Muscle of back (tissue), 13 donors: ENCODE measurements at places on chromosomes 5 and 9.
A peak's percentile ranks its signal among the peaks of the same experiment; 100 is the strongest.

DNA sequence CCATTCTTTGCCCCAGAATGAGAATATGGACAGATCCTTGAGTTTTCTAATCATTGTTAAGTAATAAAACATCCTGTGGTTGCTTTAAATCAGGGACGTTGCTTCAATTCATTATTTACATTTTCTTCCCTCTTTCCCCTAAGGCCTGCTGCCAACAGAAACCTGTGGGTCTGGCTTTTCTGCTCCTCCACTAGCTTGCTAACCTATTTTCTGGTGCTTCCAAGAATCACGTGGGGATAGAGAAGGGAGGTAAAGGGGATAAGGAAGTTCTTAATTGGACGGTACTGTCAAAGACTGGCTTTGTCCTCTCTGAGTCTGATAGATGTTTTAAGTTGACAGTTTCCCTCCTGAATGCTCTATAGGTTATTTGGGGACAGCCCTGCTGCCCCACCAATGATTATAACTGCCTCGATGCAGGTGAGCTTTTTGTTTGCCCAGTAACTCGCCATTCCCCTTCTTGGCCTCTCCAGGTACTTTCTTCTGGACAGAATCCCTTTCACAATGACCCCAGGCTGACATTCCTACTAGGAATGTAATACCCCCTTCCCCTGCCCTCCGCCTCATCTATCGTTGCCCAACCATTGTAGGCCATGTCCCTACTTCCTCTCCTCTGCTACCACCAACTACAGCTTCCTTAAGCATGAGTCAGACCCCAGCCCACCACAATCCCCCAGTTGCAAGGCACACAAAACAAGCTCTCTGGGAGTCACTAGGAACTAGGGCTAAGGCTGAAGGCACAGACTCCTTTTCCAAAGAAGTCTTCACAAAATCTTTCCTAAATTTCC lies 19.9 kb upstream of the CPEB4 start:
- DNase-seq: no peak

DNA sequence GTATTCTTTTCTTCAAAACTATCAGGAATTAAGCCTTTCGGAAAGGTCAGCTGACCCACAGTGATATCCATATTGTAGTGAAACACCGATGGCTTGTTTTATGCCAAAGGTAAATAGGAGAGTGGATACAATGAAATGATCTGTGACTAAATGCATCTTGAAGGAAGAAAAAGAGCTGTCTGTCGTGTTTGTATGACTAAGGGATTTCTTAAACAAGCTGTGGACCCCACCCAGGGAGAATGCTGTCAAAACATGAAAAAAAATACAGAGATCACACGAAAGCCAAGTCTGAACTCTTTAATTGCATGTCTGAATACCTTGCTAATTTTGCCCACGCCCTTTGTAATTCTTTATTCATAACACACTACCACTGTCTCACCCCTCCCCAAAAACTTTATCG lies 286.4 kb upstream of the WWC1 start:
- no peak for DNase-seq

DNA sequence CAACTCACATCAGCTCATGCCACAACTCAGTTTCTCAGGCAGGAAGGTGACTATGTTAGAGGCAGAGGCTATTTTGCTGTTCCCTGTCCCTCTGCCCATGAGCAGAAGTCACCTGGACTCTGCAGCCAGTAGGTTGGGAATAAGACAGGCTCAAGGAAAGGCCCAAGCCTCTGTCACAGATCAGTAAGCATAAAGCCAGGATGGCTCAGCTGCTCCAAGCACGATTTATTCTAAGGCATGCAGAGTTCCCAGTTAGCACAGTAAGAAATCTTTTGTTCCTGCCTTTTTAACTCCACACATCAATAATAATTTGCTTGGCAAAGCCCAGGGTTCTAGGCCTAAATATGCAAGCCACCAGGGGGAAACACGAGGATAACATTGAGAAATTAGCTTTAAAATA lies 249.0 kb upstream of the ADRA1B start:
- DNase-seq: no peak

DNA sequence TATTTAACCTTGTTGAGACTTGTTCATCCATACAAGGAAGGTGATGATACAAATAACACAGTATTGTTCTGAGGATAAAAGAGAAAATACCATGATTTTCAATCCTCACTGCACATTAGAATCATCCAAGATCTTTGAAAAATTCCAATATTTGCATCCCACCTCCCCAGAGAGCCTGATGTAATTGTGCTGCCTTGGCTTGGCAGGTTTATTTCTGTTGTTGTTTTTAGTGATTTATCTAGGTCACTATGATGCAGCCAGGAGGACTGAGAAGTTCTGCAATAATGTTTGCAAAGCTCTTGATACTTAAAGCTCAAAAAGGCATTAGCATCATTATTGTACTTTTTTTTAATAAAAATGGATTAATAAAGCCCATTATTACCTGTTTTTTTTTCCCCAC lies 67.0 kb upstream of the NMUR2 start:
- DNase-seq: peak; percentile 78

DNA sequence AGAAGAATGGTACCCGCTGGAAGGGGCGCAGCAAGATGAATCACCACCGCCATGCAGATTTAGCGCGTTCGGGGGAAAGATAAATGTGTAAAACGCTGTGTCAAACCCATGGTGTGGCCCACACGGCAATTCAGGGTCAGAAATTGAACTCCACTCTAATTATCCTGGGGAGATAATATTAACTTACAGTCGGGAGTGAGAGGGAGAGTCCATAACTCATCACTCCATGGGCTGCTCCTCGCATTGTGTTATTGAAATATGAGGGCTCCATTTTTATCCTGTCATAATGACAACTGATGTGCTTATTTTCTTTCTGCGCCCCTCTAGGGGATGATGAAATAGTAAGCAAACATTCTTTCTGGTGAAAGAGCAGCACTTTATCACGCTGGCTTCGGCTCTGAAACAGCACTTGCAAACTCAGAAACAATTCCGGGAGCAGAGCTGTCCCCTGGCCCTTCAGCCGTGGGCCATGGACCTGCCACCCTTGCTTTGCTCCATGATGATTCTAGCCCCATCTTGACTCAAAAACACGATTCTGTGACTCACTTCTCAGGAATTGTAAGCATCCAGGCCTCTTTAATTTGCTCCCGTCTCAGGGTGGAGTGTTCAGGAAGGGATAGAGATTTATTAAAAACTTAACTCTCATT lies 431.6 kb downstream of the IRX1 start:
- DNase-seq: peak; percentile 41

DNA sequence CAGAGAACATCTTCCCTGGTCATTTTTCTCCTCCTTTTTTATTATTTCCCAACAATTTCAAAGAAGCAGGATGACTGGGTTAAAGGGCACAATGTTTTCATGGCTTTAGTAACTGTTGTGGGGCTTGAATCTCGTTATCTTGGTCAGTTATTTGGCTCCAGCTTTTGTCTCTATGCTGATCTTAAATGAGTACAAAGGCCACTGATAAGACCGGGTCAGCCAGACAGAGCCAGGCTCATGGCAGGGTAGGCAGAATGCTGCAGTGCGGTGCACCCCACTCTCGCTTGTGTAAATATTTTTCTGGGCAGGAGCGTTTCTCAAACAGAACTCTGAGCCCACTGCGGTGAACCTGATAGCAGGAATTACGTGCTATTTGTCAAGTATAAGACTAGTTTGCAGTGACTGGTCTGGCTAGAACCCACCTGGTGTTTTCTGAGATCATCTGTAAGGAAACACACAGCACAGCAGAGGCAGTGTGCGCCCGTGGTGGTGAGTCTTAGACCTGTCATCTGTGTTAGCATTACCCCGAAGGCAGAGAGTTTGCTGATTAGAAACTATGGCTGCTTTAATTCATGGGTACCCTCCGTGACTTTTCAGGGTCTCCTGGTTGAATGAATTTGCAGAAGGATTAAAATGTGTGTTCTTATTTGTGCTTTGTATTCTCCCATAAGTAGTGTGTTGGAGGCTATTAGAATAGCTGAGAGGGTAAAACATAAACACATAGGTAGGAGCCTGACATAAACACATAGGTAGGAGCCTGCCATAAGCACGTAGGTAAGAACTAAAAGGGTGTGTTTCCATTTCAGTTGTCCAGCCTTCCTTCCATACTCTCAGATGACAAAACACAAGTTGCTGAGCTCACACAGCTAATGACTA lies 158.6 kb upstream of the DMRT1 start:
- DNase-seq: peak; percentile 28

DNA sequence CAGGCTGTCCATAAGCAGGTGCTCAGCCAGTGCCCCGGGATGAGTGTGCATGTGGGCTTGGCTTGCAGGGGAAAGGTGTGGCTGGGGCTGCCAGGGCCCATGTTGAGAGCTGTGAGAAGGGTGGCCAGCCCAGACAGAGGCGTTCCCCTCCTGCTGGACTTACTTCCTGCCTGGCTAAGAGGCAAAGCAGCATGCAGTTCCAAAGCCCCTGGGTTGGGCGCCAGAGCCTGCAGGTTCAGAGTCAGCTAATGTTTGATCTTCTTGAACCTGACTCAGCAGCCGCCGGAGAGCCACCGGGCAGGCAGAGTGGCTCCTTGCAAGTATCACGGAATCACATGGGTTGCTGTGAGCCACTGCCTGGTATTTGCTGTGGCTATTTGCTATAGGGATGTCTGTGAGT lies 168.4 kb upstream of the MAP1B start:
- no peak for DNase-seq

DNA sequence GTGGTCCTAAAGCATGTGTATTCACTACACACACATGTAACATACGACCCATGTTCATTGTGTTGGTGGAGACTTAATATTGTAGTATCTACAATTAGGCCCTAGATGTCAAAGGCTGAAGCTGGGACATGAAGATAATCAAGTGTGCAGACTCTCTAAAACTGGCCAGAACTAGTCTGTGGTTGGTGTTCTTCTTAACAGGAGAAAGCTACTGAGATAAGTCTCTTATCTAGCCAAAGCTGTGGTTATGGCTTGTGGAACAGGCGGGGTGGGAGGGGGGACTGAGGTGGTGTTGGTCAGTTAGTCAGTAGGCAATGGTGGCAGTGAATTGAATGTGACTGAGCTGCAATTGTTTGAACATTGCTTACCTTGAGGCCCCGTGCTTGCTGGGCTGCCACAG lies 112.7 kb upstream of the SLC24A2 start:
- no peak for DNase-seq

DNA sequence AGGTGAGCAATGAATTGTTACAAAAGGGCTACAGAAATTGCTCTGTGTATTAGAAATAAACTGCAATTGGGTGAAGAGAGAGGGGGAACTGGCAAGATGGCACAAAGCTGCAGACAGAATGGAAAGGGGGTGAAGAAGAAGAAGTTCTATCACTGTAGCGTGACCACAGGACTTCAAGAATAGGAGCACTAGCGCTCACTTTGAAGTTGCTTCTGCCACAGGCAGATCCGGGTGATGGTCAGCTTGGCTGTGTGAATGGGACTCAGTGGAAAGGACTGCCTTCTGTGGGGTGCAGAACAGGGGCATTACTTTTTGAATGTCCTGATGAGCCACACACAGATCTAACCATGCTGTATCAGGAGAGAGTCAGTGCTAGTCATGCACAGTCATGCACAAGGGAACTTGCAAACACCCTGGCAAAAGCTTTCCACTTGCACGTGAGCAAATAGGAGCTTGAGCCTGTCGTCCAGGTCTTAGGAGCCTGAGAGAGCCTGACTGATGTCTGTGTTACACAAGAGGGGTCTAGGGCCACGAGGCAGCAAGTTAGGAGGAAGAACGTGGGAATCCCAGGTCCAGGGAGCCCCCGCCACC lies 16.3 kb downstream of the IL5 start:
- no peak for DNase-seq

- no peak for DNase-seq
Measured at GRCh38 chr9:134723037-134723436, 81.4 kb downstream of the COL5A1 start.

DNA sequence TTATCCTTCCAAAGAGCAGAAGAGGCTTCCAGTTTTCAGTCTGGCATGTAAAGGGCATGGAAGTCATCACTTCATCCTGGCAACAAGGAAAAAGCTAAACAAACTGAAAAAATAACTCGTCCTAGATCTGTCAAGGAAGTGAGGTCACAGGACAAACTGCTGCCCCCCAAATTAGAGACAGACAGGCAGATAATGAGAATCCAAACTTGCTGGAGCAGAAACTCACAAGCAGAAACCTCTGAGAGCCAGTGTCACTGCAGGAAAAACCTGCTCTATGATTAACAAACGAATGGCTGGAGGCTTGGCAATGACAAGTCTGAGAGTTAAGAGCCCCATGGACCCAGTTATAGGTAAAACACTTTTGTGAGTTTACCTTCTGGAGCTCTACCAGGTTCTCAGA lies 18.9 kb upstream of the MLANA start:
- no peak for DNase-seq

DNA sequence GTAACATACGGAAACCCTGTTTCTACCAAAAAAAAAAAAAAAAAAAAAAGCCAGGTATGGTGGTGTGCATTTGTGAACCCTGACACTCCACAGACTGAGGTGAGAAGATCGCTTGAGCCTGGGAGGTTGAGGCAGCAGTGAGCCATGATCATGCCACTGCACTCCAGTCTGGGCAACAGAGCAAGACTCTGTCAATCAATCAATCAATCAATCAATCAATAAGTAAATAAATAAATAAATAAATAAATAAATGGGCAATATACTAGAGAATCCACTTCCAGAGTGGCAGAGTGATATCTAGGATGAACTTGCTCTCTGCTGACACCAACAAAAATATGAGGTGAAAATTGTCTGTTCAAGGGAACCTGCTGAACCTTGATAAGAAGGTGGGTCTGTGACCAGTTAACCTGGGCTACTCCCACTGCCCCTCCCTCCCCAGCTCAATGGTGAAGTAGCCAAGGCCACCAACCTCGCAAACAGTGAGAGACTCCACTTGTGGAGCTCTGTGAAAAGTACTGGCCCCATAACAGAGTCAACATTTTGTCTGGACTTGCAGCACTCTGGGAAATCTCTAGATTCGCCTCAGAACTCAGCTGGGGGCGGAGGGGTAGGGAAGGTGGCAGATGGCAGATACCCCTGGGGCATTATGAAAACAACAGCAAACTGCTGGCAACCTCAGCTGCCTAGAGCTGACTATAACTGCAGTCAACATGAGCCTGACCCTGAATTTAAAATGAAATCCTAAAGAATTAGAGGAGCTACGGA lies 163.7 kb downstream of the ROR2 start:
- DNase-seq: no peak
